ENCODE measurements at places on chromosomes 16 and 17. TPM values are rescaled to one million over a fixed set of nuclear protein-coding genes. Genes with fewer than 3 reads are reported as not detected.
A peak's percentile ranks its signal among the peaks of the same experiment; 100 is the strongest.

DNA sequence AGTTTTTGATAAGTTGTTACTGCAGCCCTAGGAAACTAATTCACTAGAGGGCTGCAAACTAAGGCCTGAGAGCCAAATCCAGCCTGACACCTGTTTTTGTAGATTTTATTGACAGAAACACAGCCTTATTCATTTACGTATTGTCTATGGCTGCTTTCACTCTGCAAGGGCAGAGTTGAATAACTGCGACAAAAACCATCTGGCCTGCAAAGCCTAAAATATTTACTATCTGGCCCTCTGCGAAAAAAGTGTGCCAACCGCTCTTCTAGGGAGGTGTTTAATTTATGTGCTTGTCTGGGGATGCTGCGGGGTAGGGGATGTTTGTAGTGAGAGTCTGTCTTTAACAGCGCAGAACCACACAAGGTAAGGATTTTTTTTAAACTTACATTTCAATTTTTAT is 165.0 kb upstream of the RBFOX1 start:
- H3K4me3 ChIP-seq, result no peak overlapping the region
- H3K4me1 ChIP-seq, result no peaks in the 10 kb centered on the region
- H3K27ac ChIP-seq, result no peak overlapping the region

Gene TMC5
- 2.0 TPM for total RNA-seq

GRCh38 chr16:70740914-70741782 is 55.3 kb upstream of the MTSS2 start:
- H3K27me3 ChIP-seq, result no peaks in the 10 kb centered on the region
- no peak overlapping the region for H3K4me3 ChIP-seq
- H3K27ac ChIP-seq, result peak overlapping the region; percentile 28

DNA sequence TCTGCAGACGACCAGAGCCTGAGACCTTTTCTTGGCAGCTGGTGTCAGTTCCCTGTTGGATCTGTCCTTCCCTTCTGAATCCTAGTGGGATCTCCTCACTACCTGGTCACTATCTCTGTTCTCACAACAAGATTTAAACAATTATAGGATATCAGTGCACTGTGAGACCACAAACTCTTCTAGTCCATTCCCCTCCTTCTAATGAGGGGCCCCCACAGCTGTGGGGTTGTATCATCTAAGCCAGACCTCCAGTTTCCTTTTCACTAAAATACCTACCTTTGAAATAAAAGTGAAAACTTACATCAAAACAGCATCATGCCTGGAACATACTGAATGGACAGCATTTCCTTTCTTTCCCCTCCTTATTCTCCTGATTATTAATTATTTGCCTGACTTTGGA is 233.2 kb downstream of the PRKCA start:
- no peak overlapping the region for H3K4me3 ChIP-seq
- DNase-seq, result no peak
- H3K27ac ChIP-seq, result no peak overlapping the region
- H3K27me3 ChIP-seq, result no peaks in the 10 kb centered on the region
- peaks cover 10% of the 10 kb centered on the region for H3K4me1 ChIP-seq

- H3K36me3 ChIP-seq, result no peaks in the 10 kb centered on the region
- peaks cover 80% of the 10 kb centered on the region for H3K4me1 ChIP-seq
- H3K27me3 ChIP-seq, result no peaks in the 10 kb centered on the region
- no peak overlapping the region for H3K4me3 ChIP-seq
- peak overlapping the region; percentile 10 for H3K27ac ChIP-seq
Observed at GRCh38 chr16:57639172-57639887, 10.9 kb downstream of the ADGRG1 start.

DNA sequence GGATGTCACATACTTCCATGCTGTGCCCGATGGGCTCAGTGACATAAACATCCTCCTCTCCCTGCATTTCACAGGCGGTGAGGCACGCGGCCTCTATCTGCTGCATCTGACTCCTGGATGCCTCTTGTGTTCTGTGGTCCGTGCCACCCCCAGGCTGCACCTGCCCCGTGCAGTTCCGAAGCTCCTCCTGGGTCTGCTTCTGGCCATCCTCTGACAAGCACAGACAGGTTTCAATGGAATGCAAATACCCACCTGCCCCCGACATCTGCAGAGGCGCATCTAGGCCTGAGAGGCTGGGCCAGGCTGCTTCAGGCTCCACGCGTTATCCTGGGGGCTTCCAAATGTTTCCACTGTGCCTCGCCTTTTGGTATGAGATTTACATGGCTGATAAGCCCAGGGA is 46.3 kb upstream of the DNAH17 start:
- H3K27me3 ChIP-seq, result no peaks in the 10 kb centered on the region
- H3K4me3 ChIP-seq, result no peak overlapping the region
- DNase-seq, result no peak
- no peaks in the 10 kb centered on the region for H3K36me3 ChIP-seq
- H3K4me1 ChIP-seq, result no peaks in the 10 kb centered on the region

- peak overlapping the region; percentile 70 for H3K27ac ChIP-seq
- H3K36me3 ChIP-seq, result no peaks in the 10 kb centered on the region
- H3K27me3 ChIP-seq, result no peaks in the 10 kb centered on the region
- DNase-seq, result no peak
- H3K4me3 ChIP-seq, result no peak overlapping the region
Observed at GRCh38 chr17:57068222-57068658, 16.8 kb upstream of the AKAP1 start.

GRCh38 chr17:82871056-82871775 is 31.4 kb upstream of the ZNF750 start:
- peaks cover 19% of the 10 kb centered on the region for H3K36me3 ChIP-seq
- peaks cover 52% of the 10 kb centered on the region for H3K4me1 ChIP-seq
- H3K4me3 ChIP-seq, result no peak overlapping the region
- no peak overlapping the region for H3K27ac ChIP-seq
- H3K27me3 ChIP-seq, result no peaks in the 10 kb centered on the region
- no peak for DNase-seq

Gene SLC52A1
- total RNA-seq, result 25.0 TPM

Gene WNK4
- total RNA-seq, result not detected

Gene KRT16
- 519 TPM for total RNA-seq

Gene SPAG7
- total RNA-seq, result 49.5 TPM

GRCh38 chr17:62882284-62882683 is 74.2 kb upstream of the MARCHF10 start:
- no peaks in the 10 kb centered on the region for H3K27me3 ChIP-seq
- H3K4me3 ChIP-seq, result no peak overlapping the region
- H3K27ac ChIP-seq, result no peak overlapping the region
- no peak for DNase-seq
- H3K4me1 ChIP-seq, result no peaks in the 10 kb centered on the region

DNA sequence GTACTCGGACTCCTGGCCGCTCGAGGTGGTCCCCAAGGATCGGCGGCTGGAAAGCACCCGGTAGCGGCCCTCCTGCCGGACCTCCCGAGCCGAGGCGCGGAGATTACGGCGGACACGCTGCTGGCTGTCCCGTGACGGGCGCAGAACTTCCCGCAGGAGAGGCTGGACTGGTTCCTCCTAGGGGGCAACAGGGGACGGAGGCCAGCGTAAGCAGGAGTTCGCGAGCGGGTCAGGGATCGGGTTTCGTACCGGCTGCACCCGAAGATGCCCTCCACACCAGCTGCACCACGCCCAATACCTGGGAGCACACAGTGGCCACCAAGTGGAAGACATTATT is 341 bp downstream of the SLC7A6OS start:
- no peak for DNase-seq
- H3K27me3 ChIP-seq, result no peaks in the 10 kb centered on the region
- peaks cover 34% of the 10 kb centered on the region for H3K36me3 ChIP-seq

GRCh38 chr16:58409316-58409973 is 17.2 kb downstream of the GINS3 start:
- peak overlapping the region; percentile 56 for H3K27ac ChIP-seq
- DNase-seq, result no peak
- H3K36me3 ChIP-seq, result no peaks in the 10 kb centered on the region
- H3K4me1 ChIP-seq, result peaks cover 30% of the 10 kb centered on the region
- no peaks in the 10 kb centered on the region for H3K27me3 ChIP-seq

DNA sequence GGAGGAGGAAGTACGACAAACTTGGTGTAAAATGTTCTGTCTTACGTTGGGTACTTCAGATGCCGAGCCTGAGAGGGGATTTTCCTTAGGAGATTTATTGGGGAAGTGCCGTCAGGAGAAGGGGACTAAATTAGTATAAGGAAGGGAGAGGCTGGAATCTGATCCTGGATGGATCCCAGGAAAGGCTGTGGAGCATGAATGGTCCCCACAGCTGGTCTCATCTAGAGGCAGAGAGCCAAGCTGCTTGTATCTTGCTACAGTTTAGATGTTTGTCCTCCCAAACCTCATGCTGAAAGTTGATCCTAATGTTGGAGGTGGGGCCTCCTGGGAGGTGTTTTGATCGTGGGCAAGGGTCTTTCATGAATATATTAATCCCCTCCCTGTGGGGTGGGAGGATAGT is 798.4 kb upstream of the EEF2KMT start:
- H3K4me3 ChIP-seq, result no peak overlapping the region
- no peak overlapping the region for H3K27ac ChIP-seq
- no peaks in the 10 kb centered on the region for H3K36me3 ChIP-seq
- H3K27me3 ChIP-seq, result no peaks in the 10 kb centered on the region
- DNase-seq, result no peak
- no peaks in the 10 kb centered on the region for H3K4me1 ChIP-seq

Gene SULT1A1
- 2.7 TPM for total RNA-seq

- H3K4me1 ChIP-seq, result peaks cover 7% of the 10 kb centered on the region
- no peaks in the 10 kb centered on the region for H3K36me3 ChIP-seq
- peaks cover 32% of the 10 kb centered on the region for H3K27me3 ChIP-seq
- H3K27ac ChIP-seq, result no peak overlapping the region
- peak; percentile 48 for DNase-seq
Observed at GRCh38 chr17:80512233-80512632, 32.4 kb upstream of the RPTOR start.

Gene MGRN1
- total RNA-seq, result 58.2 TPM

GRCh38 chr16:3174618-3175148 is 13.3 kb upstream of the OR1F1 start:
- DNase-seq, result no peak
- H3K4me1 ChIP-seq, result peaks cover 35% of the 10 kb centered on the region
- no peak overlapping the region for H3K27ac ChIP-seq
- peaks cover 100% of the 10 kb centered on the region for H3K27me3 ChIP-seq
- H3K4me3 ChIP-seq, result no peak overlapping the region

DNA sequence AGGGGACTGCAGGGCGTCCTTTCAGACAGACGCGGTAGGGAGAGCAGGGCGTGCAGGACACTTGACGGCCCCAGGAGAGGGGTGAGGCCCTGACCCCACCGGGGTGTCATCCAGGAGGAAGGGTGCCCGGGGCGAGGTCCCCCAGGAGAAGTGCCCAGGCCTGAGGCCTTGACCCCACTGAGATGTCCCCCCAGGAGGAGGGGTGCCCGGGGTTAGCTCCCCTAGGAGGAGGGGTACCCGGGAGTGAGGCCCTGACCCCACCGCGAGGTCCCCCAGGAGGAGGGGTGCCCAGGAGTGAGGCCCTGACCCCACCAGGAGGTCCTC is 27.2 kb upstream of the METRNL start:
- peaks cover 48% of the 10 kb centered on the region for H3K4me1 ChIP-seq
- H3K27me3 ChIP-seq, result no peaks in the 10 kb centered on the region
- H3K27ac ChIP-seq, result peak overlapping the region; percentile 85
- DNase-seq, result no peak

GRCh38 chr17:50787106-50787505 is 19.8 kb upstream of the ANKRD40CL start:
- H3K27me3 ChIP-seq, result no peaks in the 10 kb centered on the region
- DNase-seq, result no peak
- H3K27ac ChIP-seq, result peak overlapping the region; percentile 82

Gene PLLP
- 215 TPM for total RNA-seq

GRCh38 chr16:57743886-57744641 is 8.5 kb downstream of the KATNB1 start:
- no peak overlapping the region for H3K4me3 ChIP-seq
- no peaks in the 10 kb centered on the region for H3K27me3 ChIP-seq
- no peak overlapping the region for H3K27ac ChIP-seq
- peaks cover 25% of the 10 kb centered on the region for H3K36me3 ChIP-seq

DNA sequence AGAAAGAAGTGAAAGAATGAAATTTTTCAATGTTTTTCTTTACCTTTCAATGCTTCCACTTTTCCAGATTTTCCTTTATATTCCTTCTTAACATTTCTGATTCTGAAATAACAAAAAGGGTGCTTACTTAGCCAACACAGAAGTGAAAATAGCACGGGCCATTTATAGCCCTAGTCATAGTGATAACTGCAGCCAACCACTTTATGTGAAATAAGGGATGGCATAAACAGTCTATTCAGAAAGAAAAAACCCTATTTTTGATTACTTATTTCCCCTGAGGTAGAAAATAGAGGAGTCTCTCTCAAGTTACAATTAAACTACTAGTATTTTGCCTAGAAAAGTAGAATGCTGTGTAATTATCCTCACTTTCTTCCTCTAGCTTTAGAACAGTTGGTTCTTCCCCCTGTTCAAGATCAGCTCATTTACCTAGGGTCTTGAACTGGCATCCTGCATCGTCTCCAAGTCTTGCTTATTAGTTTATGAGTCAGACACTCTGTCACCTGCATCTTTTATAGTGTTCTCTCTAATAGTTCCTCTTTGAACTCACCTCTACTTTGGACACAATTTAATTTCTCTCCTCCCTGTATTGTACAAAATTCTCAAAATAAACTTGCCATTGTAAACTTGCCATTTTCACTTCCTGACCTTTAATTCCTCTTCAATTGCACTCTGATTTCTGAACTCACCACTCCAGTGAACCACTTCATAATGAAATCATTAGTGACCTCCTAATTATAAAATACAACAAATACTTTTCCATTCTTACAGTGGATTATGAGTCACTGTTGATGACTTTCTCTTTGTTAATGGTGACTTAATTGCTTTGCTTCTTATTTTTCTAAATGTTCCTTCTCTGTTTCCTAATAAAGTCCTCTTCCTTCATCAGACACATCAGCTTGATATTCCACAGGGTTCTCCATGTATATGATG is 23.6 kb downstream of the ABCA6 start:
- H3K36me3 ChIP-seq, result peaks cover 13% of the 10 kb centered on the region
- H3K4me3 ChIP-seq, result no peak overlapping the region
- H3K27me3 ChIP-seq, result no peaks in the 10 kb centered on the region
- no peak for DNase-seq
